CD4-positive, alpha-beta memory T cell (primary cell): ENCODE measurements at places on chromosomes 13 and 19.

DNA sequence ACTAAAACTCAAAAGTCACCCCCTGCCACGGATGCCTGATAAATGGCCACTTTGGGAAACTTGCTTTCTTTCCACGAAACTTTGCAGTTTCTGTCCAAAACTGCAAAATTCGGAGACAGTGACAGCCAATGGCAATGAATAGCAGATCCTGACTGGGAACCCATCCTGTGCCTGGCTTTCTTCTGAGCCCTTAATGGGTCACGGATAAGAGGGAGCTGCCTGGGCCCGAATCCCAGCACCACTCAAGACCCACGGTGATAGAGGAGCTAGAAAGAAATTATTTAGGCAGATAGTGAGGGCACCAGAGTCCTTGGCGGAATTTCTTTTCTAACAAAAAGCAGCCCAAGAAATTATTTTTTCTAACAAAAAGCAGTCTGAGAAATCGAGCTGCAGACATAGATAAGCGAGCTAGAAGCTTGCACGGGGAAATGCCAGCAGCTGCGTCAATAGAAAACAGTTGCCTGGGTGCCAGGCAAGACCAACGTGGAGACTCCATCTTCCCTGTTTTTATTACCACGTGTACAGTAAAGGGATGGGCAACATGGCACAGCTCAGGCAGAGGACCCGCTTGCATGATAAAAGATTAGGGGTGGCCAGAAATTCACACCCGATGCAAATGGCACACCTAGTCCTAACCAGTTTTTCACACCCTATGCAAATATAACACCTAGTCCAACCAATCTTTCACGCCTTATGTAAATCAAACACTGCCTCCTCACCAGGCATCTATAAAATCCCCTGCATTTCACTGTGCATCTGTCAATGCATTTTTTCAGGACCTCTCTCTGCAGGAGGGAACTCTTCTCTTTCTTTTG is 7.1 kb upstream of the HSH2D start:
- no peak for DNase-seq

DNA sequence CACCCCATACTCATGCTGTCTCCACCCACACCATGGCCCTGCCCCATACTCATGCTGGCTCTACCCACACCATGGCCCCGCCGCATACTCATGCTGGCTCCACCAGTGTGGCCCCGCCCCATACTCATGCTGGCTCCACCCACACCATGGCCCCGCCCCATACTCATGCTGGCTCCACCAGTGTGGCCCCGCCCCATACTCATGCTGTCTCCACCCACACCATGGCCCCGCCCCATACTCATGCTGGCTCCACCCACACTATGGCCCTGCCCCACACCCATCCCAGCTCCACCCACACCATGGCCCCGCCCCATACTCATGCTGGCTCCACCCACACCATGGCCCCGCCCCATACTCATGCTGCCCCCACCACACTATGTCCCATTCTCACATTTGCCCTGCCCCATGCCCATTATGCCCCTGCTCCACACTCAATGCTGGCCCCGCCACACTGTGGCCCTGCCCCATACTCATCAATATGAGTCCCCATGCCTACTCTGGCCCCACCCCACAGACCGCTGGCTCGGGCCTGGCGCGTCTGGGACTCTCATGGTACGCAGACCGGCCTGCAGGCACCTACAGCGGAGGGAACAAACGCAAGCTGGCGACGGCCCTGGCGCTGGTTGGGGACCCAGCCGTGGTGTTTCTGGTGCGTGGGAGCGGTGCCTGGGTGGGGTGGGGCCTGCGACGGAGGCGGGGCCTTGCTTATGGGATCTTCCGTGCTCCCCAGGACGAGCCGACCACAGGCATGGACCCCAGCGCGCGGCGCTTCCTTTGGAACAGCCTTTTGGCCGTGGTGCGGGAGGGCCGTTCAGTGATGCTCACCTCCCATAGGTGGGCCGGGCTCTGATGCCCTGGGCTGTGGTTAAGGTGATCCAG is 3.7 kb upstream of the ARHGAP45 start:
- DNase-seq: peak; percentile 66

- no peak for DNase-seq
These were observed 11.1 kb downstream of the LRRC4B start for GRCh38 chr19:50557009-50557613.

DNA sequence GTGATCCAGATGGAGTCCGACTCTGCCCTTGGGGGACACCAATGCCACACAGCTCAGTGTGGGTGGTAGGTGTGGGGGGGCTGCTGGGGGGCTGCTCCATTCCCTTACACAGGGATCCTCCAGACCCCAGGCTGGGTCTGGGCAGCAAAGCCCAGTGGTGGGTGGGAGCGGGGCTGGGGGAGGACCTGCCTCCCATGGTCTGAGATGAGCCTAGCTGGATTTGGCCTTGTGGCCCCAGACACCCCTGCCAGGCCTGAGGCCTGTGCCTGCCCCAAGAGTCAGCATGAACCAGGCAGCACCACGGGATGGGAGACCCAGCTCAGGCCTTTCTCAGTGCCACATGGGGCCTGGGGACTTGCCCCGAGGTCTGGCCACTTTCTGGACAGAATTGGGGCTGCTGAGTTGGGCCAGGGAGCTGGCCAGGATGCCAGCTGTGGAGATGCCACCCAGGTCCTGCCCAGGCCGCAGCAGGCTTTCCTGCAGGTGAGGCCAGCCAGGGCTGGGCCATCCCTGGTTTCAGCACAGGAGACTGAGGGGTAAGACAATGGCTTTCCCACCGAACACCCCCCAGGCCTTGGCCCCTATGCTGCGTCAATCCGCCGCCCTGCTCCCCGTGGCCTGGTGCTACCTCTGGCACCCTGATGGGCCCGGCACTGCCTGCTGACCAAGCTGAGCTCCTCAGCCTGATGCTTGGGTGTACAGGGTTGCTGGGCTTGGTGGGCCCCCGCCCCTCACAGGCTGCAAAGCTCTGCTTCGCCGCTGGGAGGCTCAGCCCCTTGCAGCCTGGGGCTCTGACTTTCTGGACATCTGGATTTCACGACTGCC is 24.2 kb downstream of the CEBPG start:
- no peak for DNase-seq

- DNase-seq: peak; percentile 21
These were observed 3.2 kb downstream of the IFNL1 start for GRCh38 chr19:39299404-39299803.

DNA sequence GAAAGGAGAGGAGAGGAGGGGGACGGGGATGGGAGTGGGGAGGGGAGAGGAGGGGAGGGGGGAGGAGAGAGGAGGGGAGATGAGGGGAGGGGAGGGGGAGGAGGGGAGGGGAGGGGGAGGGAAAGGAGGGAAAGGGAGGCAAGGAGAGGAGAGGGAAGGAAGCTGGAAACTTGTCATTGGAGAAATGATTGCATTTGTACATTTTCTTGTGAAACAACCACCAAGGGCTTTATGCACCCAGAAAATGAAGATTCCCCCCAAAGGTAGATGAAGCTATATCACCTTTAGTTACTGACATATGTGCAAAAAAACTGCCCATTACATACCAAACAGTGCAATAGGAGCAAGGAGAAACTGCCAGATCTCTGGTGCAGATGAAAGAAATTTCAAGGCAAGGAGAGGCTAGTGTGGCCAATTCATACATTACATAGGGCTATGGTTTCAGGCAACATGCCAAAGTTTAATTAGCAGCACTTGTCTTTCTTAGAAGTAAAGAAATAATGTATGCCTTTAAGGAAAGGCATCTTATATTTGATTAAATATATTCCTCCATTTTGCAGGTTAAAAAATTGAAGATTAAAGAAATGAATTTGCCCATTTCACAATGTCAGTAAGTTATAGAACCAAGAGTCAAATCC is 49.5 kb upstream of the STK24 start:
- no peak for DNase-seq

- no peak for DNase-seq
These were observed 67.1 kb downstream of the ARHGAP35 start for GRCh38 chr19:46927893-46928292.

- no peak for DNase-seq
These were observed 83.1 kb downstream of the TNFSF13B start for GRCh38 chr13:108352599-108352998.

DNA sequence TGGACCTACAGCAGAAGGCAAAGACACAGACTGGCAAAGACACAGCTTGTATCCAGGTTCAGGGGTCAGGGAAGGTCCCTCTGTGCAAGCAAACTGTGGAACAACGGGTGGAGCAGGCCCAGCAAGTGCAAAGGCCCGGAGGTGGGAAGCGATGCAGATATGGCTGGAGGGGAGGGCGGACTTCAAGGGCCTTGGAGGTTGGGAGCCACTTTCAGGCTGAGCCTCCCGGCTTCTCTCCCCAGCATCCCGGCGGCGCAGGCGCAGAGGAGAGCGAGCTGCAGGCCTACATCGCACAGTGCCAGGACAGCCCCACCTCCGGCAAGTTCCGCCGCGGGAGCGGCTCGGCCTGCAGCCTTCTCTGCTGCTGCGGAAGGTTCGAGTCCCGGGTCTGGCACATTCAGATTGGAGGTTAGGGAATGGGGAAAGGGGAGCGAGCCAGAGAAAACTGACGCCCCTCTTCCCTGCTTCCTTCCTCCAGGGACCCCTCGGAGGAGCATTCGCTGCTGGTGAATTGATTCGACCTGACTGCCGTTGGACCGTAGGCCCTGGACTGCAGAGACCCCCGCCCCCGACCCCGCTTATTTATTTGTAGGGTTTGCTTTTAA is 2.1 kb upstream of the PNPLA6 start:
- no peak for DNase-seq

DNA sequence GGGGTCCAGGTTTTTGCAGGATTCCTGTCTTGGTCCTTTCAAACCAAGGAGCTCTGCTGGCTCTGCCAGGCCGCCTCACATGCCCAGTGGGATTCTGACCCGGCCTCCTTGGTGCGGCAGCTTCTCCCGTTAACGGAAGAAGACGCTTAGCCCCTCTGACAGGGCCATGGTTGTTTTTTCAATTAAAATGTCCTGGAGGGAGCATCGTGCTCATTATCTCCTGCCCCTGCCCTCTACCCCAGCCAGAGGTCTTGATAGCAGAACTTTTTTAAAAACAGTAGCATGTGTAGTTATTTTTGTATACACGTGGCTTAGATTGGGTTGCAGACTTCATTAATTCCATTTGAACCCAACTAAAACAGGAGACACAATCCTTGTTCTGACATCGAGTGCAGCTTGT is 11.5 kb upstream of the RPS15 start:
- DNase-seq: no peak

DNA sequence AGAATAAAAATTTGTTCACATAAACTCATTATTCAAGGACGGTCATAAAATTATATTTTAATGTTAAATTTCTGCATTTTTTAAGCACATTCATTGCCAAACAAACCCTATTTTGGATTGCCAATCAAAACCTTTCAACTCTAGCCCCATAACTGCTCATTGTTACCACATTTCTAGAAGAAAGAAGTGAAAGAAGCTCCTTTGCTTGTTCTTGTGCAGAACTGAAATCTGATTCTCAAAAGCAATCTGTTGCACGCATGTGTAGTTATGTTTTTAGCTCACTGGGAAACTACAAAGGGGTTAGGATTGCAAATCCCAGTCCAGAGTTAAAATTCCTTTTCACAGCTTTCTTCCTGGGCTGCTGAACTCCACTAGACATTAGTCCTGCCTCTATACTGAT is 109.5 kb upstream of the MIR17HG start:
- DNase-seq: no peak

DNA sequence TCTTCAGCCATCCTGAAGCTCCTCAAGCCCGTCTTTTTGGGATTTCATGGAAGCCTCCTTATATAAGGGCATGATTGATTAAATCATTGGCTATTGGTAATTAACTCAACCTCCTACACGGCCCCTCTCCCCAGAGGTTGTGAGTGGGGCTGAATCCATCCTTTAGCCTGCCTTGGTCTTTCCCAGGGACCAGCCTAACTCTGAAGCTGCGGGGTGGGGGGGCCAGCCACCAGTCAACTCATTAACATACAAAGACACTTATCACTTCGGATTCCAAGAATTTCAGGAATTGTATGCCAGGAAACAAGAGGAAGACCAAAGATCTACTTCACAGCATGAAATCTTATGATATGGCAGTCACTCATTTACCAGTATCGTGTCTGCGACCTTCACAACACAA is 9.9 kb downstream of the COL4A1 start:
- no peak for DNase-seq

GRCh38 chr13:19618977-19619376 is 14.5 kb upstream of the MPHOSPH8 start:
- peak; percentile 7 for DNase-seq

DNA sequence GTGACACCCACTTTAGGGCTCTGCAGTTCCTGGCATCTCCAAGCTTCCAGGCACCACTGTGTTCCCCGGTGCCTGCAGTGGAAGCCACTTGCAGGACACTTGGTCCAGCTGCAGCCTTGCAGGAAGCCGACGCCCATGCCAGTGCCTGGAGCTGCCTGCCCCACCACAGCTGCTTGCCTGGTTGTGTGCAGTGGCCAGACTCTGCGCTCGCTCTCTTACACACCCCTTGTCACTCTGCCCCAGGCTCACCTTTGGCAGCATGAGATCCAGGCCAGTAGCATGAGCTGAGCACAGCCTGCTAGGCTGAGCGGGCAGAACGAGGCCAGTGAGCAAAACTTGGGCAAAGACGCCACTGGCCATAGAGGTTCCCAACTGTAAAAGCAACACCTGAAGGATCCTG is 57.7 kb downstream of the SLITRK1 start:
- DNase-seq: no peak

GRCh38 chr19:7217861-7218260 is 76.4 kb downstream of the INSR start:
- DNase-seq: no peak

- DNase-seq: no peak
These were observed 272.5 kb downstream of the ENOX1 start for GRCh38 chr13:43514311-43514710.

- peak; percentile 94 for DNase-seq
These were observed 2.7 kb upstream of the GNA15 start for GRCh38 chr19:3132971-3133792.

- no peak for DNase-seq
These were observed 281.8 kb upstream of the ZNF507 start for GRCh38 chr19:32063601-32064000.

DNA sequence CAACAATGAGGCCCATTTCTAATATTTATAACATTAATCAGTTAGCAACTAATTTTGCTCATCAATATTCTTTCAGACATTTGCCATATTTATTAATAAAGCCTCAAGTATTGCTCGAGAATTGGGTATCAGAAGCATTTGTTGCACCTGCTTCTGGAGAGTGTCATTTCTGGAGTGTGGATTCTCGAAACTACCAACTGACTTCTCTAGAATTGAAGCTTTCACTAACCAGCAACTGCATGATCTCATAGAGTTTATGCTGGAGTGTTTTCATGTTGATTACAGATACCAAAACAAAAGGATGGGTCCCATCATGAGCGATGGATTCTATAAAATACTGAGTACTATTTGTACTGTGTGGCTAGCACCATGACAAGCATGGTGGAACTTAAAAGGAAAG is 121.0 kb upstream of the SLC7A1 start:
- DNase-seq: no peak

DNA sequence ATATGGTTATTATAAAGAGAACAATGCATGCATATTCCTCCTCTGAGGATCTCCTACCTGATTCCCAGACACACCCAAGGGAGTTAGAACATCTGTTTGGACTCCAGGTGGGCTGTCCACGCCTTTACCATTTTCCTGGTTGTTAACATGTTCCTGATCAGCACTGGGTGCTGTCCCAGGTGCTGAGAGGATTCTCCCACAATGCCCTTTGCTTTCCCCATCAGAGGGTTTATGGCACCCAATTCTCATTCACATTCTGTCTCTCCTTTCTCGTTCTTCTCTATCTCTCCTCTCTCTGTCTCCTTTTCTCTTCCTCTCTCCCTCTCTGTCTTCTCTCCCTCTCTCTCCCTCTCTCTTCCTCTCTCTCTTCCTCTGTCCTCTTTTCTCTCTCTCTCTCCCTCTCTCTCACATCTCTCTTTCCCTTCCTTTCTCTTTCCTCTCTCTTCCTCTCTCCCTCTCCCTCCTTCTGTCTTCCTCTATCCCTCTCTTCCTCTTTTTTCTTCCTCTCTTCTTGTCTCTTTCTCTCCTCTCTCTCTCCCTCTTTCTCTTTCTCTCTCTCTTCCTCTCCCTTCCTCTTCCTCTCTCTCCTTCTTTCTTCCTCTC is 3.3 kb upstream of the RDH13 start:
- no peak for DNase-seq
